ENCODE measurements at places on chromosomes 5 and 9. TPM values are rescaled to one million over a fixed set of nuclear protein-coding genes. Genes with fewer than 3 reads are reported as not detected.
A peak's percentile ranks its signal among the peaks of the same experiment; 100 is the strongest.

GRCh38 chr5:118604106-118604505 is 384.2 kb downstream of the DTWD2 start:
- no peaks in the 10 kb centered on the region for H3K27me3 ChIP-seq
- no peaks in the 10 kb centered on the region for H3K4me1 ChIP-seq
- DNase-seq, result no peak
- H3K4me3 ChIP-seq, result no peak overlapping the region
- H3K36me3 ChIP-seq, result no peaks in the 10 kb centered on the region

DNA sequence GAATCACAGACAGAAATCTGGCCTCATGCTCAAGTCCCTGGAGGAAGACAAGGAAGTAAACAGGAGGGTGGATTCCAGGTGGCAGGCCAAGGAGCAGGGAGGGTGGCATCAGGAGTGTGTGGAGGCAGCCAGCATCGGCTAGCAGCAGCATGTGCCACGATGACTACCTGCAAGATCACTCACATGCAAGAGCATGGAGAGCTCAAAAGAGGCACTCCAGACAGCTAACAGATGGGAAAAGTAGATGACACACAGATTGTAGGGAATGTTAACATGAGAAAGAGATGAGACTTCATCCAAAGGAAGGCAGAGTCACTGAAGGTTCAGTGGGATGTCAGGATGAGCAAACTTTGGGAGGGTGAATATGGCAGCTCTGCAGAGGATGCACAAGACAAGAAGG is 104.3 kb downstream of the SEMA5A start:
- no peak for DNase-seq
- no peaks in the 10 kb centered on the region for H3K4me1 ChIP-seq
- H3K36me3 ChIP-seq, result no peaks in the 10 kb centered on the region
- no peak overlapping the region for H3K4me3 ChIP-seq
- no peak overlapping the region for H3K27ac ChIP-seq

GRCh38 chr9:131856105-131856504 is 116.2 kb upstream of the RAPGEF1 start:
- no peak overlapping the region for H3K27ac ChIP-seq
- no peaks in the 10 kb centered on the region for H3K27me3 ChIP-seq
- peak; percentile 91 for DNase-seq
- H3K36me3 ChIP-seq, result no peaks in the 10 kb centered on the region

Gene IL31RA
- total RNA-seq, result not detected

DNA sequence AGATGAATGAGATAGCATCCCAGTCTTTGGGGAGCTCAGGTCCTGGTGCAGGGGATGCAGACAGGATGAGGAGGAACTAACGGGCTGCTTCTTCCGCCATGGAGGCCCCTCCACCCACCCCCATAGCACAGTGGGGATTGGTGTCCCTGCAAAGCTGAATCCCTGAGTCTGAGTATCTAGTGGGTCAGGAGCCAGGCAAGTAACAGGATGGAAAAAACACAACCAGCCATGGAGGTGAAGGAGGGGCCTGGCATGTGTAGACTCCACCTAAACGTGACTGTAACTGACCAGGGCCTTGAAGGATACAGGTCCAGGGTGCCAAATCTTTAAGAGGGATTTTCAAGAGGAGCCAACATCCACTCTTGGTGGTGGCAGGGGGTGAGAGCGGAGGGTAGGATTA is 327.8 kb upstream of the MSX2 start:
- H3K4me3 ChIP-seq, result no peak overlapping the region
- H3K4me1 ChIP-seq, result no peaks in the 10 kb centered on the region
- no peak overlapping the region for H3K27ac ChIP-seq
- no peaks in the 10 kb centered on the region for H3K27me3 ChIP-seq
- H3K36me3 ChIP-seq, result no peaks in the 10 kb centered on the region

Gene SPATA31E1
- not detected for total RNA-seq

DNA sequence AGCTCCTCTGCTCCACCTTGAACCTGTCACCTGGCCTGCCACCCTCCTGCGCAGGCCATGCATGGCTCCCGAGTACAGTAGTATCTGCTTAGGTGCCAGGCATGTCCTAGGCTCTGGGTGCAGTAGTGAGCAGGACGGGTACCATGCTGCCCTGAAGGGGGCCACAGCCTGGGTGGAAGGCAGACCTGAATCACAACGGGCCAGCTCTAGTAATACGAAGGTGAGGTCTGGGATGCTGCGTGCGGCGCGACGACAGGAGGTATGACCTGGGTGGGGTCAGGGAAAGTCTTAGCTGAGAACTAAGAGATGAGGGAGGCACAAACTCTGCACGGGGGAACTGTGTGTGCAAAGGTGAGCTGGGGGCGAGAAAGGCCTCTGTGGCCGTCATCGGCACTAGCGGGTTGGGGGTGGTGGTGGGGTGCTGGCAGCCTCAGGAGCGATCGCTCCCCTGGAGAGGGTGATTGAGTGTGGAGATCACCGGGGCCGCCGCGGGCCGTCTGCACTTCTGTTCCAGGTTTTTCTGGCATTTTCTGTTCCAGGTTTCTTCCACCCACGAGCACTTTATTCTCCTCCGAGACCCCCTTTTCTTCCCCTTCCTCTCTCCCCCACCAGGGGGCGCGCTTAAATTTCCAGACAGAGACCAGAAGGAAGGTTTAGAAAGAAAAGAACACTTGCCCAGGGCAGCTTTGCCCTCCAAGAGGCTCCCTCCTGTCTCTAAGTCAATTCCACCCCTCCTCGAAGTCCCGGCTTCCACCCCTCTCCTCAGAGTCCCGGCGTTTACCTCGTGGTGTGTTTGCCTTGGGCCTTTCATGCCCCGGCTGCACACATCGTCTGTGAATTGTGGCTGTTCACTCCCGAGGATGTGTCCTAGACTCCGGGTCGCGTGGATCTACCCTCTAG is 15.1 kb downstream of the PDLIM4 start:
- H3K4me1 ChIP-seq, result no peaks in the 10 kb centered on the region
- no peaks in the 10 kb centered on the region for H3K27me3 ChIP-seq
- H3K36me3 ChIP-seq, result no peaks in the 10 kb centered on the region
- no peak overlapping the region for H3K4me3 ChIP-seq
- no peak overlapping the region for H3K27ac ChIP-seq

GRCh38 chr5:107813559-107813958 is 142.8 kb upstream of the EFNA5 start:
- no peaks in the 10 kb centered on the region for H3K27me3 ChIP-seq
- H3K4me1 ChIP-seq, result peaks cover 34% of the 10 kb centered on the region
- H3K36me3 ChIP-seq, result no peaks in the 10 kb centered on the region
- DNase-seq, result no peak
- no peak overlapping the region for H3K4me3 ChIP-seq
- no peak overlapping the region for H3K27ac ChIP-seq

DNA sequence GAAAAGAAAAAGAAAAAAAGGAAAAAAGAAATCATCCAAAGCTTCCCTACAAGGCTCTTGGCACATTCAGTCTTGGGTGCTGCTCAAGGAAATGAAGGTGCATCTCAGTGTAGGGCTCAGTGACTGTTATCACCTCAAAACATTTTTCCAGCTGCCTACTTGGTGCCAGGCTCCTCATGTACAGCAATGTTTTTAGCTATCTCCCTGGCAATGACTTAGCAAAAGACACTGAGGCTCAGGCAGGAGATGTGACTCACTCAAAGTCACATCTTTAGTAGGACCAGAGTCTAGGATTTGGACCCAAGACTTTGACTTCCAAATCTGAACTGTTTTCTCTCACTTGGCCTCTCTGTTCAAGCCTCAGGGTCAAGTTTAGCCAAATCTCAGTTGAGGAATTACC is 264.2 kb downstream of the CRB2 start:
- no peak overlapping the region for H3K4me3 ChIP-seq
- H3K4me1 ChIP-seq, result peaks cover 29% of the 10 kb centered on the region
- no peaks in the 10 kb centered on the region for H3K36me3 ChIP-seq
- no peak overlapping the region for H3K27ac ChIP-seq
- no peak for DNase-seq
- H3K27me3 ChIP-seq, result no peaks in the 10 kb centered on the region

- H3K36me3 ChIP-seq, result no peaks in the 10 kb centered on the region
- no peak overlapping the region for H3K27ac ChIP-seq
- H3K4me3 ChIP-seq, result no peak overlapping the region
- DNase-seq, result no peak
- H3K27me3 ChIP-seq, result no peaks in the 10 kb centered on the region
Observed at GRCh38 chr5:139171779-139172404, 26.3 kb downstream of the SIL1 start.

GRCh38 chr5:2917093-2917492 is 165.6 kb upstream of the IRX2 start:
- no peaks in the 10 kb centered on the region for H3K36me3 ChIP-seq
- peaks cover 28% of the 10 kb centered on the region for H3K4me1 ChIP-seq
- no peak overlapping the region for H3K4me3 ChIP-seq
- H3K27me3 ChIP-seq, result peaks cover 30% of the 10 kb centered on the region

Measured in GM23338 (cell line).